ENCODE measurements at places on chromosomes 3 and 15.

- no peak for DNase-seq
Measured at GRCh38 chr3:30723211-30723610, 116.8 kb downstream of the TGFBR2 start.

DNA sequence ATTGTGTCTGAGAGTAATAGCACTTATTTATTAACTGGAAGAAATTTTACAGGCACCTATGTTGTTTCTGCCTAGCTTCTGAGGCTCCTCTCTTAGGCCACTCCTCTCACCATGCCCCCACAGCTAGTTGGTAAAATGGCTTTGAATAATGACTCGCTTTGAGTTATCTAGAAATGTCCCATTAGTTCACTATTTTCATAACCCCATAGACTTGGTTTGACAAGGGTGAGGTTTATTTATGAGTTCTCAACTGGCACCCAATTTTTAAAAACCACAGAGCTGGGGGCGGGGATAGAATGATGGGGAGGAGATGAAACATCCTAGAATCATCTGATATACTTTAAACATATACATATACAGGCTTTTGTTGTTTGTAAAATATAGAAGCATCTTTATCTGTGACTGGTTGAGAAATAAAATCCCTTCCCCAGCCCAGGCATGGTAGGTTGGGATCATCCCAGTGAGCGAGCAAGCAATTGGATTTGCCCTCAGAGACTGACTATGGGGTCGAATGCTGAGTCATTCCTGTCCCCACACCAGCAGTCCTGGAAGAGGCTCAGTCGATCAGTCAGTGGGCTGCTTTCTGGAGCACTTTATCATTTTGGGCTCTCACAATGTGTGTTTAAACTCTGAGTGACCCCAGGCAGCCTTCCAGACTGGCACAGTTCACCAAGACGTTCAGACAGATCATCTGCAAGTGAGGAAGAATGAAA lies 60.2 kb upstream of the TSEN2 start:
- DNase-seq, result peak; percentile 22

- no peak for DNase-seq
Measured at GRCh38 chr3:170178651-170179050, 2.9 kb downstream of the PHC3 start.

- no peak for DNase-seq
Measured at GRCh38 chr3:129738172-129738571, 131.7 kb upstream of the PLXND1 start.

- no peak for DNase-seq
Measured at GRCh38 chr3:23920151-23920655, 3.3 kb downstream of the RPL15 start.
